Astrocyte of the cerebellum (primary cell): ENCODE measurements at places on chromosomes 11 and 22.

- DNase-seq, result no peak
Observed at GRCh38 chr11:80424012-80424695, 983.3 kb upstream of the TENM4 start.

DNA sequence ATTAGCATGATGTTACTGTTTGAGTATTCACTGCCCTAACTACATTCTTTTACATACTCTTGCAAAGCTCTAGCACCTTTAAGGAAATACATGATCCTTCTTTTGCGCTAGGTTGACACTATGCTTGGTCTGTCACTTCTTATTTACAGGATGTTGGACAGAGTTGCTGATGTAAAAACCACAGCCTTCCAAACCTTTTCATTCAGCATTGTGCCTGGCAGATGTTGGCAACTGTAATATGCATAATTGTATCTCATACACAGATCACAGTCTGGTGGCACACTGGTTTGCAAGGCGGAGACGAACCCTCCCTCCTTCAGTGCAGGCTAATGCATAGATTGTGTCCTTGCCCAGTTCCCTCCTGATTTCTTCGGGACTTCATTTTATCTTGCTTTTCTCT lies 224.1 kb downstream of the SNX19 start:
- DNase-seq, result no peak

GRCh38 chr11:1573077-1573902 lies 1.2 kb upstream of the DUSP8 start:
- DNase-seq, result no peak

DNA sequence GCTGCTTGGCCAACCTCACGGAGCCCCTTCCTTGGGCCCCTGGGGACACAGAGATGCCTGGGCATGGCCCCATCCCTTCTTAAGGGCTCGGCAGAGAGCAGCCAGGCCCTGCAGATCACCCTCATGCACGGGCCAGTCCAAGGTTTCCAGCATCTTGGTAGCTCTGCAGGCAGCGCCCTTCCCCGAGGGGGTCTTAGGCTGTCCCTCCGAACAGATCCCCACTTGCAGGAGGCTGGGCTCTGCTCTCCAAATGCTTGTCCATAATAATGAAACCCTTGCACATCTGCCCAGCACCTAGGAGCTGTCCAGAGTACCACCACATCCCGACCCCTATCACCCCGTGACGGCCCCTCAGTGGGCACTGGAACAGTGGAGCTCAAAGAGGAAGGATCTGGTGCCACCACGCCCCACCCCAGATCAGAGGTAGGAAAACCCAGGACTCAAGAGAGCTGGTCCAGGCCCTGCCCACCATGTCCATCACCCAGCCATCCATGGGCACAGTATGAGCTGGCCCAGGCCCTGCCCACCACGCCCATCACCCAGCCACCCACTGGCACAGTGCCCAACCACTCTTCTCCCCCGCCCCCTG lies 92.5 kb upstream of the PRR5 start:
- DNase-seq, result no peak

GRCh38 chr11:64058494-64058893 lies 22.8 kb downstream of the FLRT1 start:
- no peak for DNase-seq

DNA sequence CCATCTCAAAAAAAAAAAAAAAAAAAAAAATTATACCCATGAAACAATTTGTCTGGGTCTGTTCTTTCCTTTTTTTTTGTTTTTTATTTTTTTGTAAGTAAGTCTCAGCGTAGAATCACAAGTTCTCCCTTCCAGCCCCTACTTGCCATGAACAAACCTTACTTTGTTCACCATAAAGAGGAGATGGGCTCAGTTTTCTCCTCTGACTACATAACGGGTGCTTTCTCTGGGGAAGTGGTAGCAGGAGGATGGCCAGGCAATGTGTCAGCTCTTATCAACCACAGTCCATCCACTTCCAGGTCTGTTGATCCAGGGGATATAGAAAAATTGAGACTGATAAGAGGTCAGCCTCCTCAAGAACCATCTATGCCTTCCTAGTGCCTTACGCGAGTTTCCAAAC lies 11.0 kb downstream of the ASCC2 start:
- no peak for DNase-seq

DNA sequence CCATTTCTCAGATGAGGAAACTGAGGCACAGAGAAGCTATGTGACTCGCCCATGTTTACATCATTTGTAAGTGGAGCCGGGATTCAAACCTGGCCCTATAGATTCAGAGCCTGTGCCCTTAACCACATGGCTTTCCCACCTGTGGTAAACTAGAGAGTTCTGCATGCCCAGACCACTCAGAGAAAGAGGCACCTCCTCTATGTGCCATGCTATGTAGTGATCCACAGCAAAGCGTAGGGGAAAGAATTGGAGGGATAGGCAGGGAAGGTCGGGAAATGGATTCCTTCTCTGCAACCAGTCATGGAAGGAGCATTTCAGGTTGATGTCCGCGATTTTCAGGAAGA lies 15.4 kb upstream of the POU2AF2 start:
- DNase-seq, result no peak

DNA sequence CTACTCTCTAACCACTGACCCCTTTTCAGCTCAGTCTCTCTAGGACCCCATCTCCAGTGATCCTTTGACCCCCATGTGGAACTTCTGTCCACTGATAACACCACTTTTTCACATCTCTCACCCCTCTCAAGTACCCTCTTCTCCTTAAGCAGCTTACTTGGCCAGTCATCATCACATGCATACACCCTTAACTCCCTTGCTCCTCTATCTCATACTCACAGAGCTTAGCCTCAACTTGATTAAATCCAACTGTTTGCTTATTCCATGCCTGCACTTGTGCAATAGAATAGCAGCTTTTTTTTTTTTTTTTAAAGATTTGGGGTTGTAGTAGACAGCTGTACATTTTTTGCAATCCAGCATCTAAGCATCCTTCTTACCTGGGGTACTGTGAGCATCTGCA lies 22.2 kb downstream of the AQP11 start:
- DNase-seq, result no peak

DNA sequence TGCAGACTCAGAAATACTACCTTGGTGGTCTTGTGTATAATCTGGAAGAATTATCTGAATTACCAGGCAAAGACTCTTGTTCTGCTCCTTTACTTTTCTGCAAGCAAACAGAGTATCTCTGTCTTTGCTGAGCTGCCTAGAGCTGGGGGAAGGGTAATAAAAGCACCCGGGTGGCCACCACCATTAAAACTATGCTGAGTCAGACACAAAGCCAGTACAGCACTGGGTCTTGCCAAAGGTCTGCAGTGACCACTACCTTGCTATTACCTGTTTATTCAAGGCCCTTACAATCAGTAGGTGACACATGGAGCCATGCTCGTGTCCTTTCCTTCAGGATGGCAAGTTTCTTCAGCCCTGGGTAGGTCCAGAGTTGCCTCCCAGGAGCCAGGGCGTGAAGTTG lies 420.6 kb upstream of the CNTN5 start:
- DNase-seq, result no peak

GRCh38 chr11:121240650-121241303 lies 51.8 kb upstream of the SC5D start:
- DNase-seq, result peak; percentile 38

GRCh38 chr22:46104170-46104880 lies 46.0 kb upstream of the PPARA start:
- no peak for DNase-seq

DNA sequence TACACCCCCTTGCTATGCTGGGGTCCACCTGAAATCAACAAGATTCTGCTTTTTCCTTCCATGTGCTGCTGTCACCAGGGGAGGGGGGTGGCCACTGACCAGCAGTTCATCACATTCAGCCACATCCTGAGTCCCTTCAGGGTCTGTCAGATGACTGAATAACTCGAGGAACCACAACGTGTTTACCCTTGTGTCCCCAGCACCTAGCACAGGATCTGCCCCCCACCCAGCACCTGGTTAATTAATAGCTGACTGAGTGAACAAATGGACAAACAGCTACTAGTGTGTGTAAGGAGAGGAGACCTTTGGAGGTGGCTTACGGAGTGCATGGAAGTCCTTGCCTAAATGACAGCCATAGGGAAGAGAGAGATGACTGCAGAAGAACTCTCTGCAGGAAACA lies 119.5 kb upstream of the NCAM1 start:
- no peak for DNase-seq

DNA sequence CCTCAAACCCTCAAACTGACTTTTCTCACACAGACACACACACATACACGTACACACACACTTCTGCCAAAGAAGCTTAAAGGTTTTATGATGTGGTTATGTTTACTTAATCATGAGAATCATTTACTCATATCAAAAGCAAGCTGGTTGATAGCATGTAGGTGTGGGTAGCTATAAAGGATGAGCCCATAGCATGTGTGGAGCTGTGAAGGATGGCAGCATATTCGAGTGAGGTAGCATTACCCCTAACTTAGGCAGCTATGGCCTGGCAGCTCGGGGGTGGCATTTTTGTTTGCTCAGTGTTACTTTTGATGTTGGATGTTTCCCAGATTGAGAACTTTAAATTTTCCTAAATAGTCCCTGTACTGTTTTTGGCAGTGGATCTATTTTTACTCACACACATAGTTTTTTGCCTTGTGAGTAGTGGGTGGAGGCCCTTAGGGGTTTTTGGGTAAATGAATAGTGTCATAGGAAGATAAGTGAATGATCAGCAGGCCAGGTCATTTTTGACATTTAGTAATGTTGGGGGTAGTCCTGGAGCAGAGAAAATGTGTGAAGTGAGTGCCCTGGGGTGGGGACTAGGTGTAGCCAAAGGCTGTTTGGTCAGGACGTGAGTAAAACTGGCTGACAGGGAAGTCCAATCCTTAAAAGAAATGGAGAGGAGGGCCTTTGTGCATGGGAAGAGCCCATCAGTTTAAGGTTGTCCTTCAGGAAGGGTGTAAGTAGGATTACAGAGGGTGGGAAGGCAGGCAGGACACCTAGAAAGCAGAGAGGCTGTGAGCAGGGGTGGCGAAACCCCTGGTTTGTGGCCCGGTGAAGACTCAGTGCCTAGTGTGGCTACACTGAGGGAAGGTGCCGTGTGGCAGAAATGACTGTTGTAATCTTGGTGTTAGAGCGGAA lies 7.1 kb downstream of the YWHAH start:
- no peak for DNase-seq

DNA sequence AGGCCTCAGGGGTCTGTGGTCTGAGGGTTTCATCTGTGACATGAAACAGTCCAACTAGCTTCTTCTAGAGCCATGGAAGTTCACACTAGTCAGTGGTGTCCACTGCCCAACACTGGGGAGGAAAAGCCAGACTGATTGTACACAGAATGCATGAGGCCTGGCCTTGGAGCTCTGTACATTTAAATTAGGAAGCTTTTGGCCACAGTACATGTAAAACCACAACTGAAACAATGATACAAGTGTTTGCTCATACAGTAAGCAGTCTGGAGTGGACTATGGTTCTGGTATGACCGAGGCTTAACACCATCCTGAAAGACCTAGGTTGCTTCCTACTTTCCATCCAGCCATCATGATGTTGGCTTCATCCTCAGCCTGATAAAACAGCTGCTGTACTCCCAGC lies 73.8 kb upstream of the SESN3 start:
- no peak for DNase-seq

GRCh38 chr11:73404048-73404447 lies 27.8 kb downstream of the RELT start:
- DNase-seq, result no peak

DNA sequence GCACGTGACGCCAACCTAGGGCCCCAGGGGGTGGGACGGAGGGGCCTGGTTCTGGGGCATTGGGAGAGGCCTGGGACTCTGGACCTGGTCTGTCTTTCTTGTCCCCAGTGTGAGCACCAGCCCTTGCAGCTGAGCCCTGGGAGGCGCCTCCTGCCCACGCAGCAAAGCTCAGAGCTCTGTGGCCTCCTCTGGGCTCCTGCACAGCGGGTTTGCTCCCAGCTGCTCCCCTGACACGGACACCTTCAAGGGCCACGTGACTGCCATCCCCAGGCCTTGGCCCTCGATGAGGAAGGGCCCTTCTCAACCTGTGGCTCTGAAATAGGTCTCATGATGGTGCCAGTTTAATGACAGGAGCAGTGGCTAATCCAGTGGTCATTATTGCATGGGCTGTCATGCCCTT lies 31.5 kb upstream of the CCDC188 start:
- DNase-seq, result no peak

- no peak for DNase-seq
Observed at GRCh38 chr11:68509066-68509465, 48.5 kb downstream of the PPP6R3 start.

GRCh38 chr11:10021563-10021962 lies 272.5 kb downstream of the SBF2 start:
- DNase-seq, result no peak

- no peak for DNase-seq
Observed at GRCh38 chr11:24543771-24544170, 46.9 kb downstream of the LUZP2 start.

DNA sequence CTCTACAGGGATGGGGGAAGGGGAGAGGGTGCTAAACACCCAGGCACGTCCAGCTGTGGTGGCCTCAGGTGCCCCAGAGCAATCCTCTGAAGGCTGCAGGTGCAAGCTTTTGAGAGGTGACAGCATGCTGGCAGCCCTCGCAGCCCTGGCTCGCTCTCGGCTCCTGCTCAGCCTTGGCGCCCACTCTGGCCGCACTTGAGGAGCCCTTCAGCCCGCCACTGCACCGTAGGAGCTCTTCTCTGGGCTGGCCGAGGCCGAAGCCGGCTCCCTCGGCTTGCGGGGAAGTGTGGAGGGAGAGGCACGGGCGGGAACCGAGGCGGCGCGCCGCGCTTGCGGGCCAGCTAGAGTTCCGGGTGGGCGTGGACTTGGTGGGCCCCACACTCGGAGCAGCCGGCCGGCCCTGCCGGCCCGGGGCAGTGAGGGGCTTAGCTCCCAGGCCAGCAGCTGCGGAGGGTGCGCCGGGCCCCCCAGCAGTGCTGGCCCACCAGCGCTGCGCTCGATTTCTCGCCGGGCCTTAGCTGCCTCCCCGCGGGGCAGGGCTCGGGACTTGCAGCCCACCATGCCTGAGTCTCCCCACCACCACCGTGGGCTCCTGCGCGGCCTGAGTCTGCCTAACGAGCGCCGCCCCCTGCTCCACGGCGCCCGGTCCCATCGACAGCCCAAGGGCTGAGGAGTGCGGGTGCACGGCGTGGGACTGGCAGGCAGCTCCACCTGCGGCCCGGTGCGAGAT lies 112.1 kb downstream of the TRIM29 start:
- DNase-seq, result no peak

- no peak for DNase-seq
Observed at GRCh38 chr11:48169717-48170116, 46.9 kb upstream of the OR4B1 start.

GRCh38 chr22:19149047-19149883 lies 827 bp downstream of the GSC2 start:
- no peak for DNase-seq

GRCh38 chr22:46726066-46726985 lies 11.7 kb downstream of the CERK start:
- DNase-seq, result no peak

DNA sequence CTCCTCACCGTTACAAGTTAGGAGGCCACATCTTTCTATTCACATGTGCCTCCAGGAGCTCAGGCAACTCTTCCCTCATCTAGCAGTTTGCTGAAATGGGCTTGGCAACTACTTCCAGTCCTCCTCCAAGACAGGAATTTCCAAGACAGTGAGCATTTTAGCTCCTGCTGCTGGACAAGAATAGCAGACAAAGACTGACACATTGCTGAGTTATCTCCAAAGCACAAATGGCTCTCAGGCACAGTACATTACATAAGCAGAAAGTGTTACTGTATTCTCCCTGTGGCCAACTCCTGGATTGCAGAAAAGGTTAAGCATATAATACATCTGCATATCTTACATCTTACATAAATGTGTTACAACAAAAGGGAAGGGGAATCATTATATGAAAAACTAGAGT lies 83.2 kb upstream of the POU2AF2 start:
- DNase-seq, result peak; percentile 16

GRCh38 chr11:130408901-130409300 lies 19.5 kb downstream of the ADAMTS8 start:
- no peak for DNase-seq
